ENCODE measurements at places on chromosomes 11 and 22. TPM values are rescaled to one million over a fixed set of nuclear protein-coding genes. Genes with fewer than 3 reads are reported as not detected.

GRCh38 chr11:129787532-129788155, 28.0 kb upstream of the TMEM45B start:
- no peak for DNase-seq

DNA sequence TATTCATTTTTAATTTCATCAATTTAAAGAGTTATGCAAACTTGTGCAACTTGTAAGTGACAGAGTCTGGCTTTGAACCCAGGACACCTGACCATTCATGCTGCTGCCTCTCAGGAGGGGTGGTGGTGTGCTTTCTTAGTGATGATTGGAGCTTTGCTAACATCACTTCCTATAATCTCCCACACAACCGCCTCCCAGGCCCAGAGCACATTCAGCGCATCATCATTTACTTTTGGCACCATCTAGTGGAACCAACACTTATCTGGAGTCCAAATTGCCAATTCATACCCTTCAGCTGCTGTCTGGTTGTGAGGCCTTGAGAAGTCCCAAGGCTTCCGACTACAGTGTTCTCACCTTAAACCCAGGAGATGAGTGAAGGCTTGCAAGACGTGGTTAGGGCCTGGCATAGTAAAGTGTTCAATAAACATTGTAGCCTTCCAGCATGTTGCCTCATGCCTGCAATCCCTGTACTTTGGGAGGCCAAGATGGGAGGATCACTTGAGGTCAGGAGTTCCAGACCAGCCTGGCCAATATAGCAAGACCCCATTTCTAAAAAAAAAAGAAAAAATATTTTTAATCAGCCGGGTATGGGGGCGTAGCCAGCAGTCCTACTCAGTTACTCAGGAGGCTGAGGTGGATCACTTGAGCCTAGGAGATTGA, 1.1 kb upstream of the TTLL1 start:
- peak; percentile 87 for DNase-seq

LDHAL6A gene
- total RNA-seq, result not detected

GRCh38 chr11:107704451-107704850, 7.4 kb downstream of the SLN start:
- peak; percentile 39 for DNase-seq

DNA sequence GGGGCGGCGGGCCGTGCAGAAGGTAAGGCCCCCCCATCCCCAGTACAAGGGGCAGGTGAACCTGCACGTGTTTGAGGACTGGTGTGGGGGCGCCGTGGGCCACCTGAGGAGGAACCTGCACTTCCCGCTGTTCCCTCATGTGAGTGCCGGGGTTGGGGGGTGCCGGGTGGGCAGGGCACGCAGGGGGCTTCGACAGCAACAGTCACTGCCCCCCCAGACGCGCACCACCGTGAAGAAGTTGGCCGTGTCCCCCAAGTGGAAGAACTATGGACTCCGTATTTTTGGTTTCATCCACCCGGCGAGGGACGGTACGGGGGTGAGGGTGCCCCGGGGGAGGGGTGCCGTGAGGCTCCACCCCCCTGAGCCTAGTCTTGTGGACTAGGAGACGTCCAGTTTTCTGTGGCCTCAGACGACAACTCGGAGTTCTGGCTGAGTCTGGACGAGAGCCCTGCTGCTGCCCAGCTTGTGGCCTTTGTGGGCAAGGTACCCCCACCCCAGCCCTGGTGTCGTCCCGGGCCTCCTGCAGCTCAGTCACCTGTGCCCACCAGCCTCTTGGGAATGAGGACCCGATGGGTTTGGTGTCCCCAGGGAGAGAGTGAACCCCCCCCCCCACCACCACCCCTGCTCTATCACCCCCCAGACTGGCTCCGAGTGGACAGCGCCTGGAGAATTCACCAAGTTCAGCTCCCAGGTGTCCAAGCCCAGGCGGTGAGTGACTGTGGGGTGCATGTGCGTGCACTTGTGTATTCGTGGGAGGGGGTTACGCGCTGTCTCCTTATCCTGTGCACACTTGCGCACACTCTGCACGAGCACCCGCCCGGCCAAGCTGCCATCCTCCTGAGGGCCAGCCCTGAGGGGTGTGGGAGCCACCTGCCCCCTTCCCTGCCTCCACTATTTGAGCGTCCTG, 3.8 kb downstream of the B4GALNT4 start:
- no peak for DNase-seq

DNA sequence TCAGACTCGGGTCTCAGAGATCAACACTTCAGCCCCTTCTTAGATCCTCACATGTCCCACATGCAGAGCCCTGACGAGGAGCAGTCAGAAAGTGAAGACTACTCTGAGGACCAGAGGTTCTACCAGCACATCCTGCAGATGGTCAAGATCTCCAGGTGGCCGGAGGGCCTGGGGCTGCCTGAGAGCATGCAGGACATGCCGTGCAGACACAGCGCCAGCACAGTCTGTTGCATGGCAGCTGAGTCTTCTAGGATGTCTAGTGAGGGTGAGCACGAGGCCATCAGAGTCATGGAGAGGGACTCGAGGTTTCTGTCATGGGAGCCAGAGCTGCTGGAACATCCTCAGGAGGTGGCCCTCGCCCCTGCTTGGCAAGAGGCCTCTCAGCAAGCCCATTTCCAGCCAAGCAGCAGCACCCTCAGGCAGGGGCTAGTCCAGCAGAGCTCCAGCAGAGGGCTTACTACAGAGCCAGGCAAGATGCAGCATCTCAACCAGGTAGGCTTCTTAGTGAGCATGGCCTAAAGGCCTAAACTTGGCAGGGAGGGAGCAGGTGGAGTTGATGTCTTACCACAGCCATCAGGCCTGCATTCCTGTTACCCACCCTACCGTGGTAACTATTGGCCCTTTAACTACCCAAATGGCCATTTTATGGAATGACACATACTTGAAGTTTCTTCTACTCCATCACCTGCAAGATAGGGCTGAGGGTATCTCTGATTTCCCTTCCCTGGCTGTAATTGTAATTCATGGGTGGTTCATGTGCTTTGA, 28.7 kb downstream of the CEP164 start:
- DNase-seq, result no peak

GGT5 gene
- total RNA-seq, result not detected

MIOX gene
- total RNA-seq, result not detected

- no peak for DNase-seq
These were observed 328.7 kb upstream of the B3GAT1 start for GRCh38 chr11:134740590-134741261.

OR10A2 gene
- not detected for total RNA-seq

DNA sequence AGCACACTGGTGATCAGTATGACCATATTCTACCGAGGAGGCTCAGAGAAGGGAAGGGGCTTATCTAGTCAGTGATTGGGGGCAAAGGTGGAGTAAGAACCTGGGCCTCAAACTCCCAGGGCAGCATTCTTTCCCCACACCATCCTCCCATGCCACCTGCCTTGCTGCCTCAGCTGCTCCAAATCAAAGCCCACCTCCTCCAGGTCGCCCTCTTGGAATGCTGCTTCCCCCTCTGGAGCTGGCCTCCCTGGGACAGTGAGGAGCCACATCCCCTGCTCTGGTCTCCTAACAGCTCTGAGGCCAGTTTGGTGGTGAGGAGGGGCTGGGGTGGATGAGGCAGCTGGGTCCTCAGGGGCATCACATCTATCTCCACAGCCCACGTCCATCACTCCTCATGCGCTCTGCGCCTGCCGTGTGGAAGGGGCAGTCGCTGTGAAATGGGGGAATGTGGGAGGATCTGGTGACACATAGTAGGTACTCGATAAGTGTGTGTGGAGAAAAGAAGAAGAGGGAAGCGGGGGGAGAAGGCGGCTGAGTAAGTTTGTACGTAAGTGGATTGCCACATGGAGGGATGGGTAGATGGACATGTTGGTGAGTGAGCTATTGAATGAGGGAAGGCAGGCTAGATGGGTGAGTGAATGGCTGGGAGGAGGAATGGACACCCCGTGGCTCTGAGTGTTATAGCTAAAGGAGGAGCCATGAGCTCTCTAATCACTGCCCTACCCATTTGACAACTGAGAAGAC, 16.1 kb upstream of the ARHGEF17 start:
- DNase-seq, result no peak

GRCh38 chr11:47591764-47592163, 2.4 kb downstream of the C1QTNF4 start:
- DNase-seq, result no peak

GRCh38 chr11:76825726-76826396, 34.9 kb upstream of the ACER3 start:
- DNase-seq, result no peak

GRCh38 chr11:14835496-14836492, 56.2 kb downstream of the CYP2R1 start:
- DNase-seq, result no peak

- no peak for DNase-seq
These were observed 47.6 kb upstream of the FIBIN start for GRCh38 chr11:26946257-26946716.

SLC22A8 gene
- total RNA-seq, result not detected

DNA sequence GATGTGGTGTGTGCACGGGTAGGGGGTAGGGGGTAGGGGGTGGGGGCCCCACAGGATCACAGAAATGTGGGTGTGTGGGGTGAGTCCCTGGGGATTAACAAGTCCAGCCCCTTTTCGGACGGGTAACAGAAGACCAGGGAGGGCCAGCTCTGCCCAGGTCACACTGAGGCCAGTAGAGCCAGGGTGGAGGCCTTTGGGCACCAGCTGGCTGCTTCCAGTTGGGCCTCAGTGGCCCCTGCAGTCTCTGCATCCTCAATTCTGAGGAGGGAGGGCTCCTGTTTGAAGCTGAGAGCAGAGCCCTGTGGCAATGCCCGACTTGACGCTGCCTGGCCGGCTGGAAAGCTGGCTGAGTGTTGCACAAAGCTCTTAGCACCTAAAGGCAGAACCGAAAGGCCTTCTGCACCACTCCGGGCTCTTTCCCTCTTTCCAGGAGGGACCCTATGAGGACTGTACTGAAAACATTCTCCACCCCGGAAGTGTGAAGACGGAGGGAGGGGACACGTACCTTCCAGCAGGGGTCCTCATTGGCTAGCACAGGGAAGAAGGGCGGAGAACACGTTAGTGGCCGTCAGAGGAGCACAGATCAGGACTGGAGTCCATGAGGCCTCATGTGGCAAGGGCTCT, 120.4 kb downstream of the PHF21B start:
- DNase-seq, result no peak

DNA sequence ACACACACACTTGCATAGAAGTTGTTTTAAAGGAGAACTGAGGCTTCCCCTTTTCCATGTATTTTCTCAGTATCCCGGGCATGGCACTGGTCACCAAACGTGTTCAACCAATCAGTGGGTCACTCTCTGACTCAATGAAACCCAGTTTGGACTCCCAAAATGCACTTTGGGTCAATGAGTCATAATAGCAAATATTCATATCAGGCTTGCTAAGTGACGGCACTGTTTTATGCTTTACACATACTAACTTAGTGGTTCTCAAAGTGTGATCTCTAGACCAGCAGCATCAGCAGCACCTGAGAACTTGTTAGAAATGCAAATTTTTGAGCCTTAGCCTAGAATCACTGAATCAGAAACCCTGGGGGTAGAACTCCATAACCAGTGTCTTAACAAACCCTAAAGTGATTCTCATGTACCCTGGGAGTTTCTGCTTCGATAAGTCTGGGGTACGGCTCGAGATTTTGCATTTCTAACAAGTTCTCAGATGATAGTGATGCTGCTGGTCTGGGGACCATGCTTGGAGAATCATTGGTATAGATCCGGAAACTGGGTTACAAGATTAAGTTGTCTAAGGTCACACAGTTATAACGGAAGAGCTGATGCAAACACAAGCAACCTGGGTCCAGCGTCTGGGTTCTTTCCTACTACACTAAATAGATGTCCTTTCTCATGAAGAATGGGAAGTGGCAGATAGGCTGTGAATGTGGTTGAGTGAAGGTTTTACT, 35.6 kb downstream of the ETS1 start:
- DNase-seq, result no peak

GRCh38 chr22:24706054-24706453, 68.5 kb downstream of the PIWIL3 start:
- DNase-seq, result no peak

DNA sequence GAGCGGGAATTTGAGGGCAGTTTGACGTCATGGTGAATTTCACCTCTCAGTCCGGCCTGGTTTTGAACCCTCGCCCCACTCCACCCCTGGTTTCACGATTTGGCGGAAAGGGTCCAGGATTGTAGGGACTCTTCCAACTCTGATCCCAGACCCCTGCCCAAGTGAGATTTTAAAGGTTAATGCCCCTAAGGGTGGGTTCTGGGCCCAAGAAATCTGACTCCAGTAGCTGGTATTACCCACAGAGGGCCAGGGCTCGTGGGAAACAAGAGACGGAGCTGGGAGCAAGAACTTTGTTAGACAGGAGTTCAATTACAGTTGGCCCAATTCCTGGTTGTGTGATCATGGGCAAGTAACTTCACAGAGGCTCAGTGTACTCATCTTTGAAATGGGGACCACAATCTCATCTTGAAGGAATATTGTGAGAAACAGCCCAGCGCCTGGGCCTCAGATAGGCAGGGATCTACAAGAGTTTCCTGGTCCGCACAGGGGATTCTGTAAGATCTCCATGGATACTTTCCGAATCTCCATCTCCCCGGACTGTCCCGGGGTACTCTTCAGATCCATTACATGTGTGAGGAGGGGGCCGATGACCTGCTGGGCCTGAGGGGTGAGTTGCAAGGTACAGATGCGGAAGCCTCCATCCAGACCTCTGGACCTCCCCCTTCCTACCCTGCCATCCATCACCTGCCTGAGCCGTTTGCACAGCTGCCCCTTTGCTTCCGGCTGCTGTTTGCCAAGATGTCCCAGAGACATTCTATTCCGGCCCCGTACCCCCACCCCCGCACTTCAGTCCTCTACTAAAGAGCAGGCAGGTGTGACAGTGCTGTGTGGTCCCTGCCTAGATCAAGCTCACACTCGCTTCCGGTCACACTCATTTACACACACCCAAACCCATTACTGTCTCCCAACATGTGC, 687 bp upstream of the CALCA start:
- DNase-seq, result no peak

DNA sequence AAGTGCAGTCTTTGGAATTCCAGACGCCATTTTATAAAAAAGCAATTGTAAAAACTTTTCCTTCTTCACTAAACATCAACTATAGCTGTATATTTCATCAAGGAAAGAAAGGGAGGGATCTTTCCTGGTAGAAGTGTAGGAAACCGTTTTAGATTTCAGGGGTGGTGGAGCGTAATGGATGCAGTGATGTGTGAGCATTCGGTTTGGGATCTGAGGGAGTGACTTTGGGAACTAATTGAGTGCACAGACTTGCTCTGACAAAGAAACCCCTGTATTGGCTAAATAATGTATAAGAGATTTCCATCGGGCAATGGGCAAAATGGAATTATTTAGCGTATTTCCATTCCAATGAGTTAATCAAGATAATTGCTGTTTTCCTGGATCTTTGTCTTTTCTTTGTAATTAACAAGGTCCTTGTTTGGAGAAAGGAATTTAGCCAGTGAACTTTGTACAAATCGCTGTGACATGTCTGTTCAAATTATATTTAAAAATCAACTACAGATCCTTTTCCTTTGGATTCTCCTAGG, 125.0 kb upstream of the NARS2 start:
- no peak for DNase-seq

Measured in A172 (cell line).